ENCODE measurements at places on chromosomes 4 and X.

GRCh38 chr4:120871173-120871572 is 51.4 kb downstream of the PRDM5 start:
- DNase-seq = no peak

DNA sequence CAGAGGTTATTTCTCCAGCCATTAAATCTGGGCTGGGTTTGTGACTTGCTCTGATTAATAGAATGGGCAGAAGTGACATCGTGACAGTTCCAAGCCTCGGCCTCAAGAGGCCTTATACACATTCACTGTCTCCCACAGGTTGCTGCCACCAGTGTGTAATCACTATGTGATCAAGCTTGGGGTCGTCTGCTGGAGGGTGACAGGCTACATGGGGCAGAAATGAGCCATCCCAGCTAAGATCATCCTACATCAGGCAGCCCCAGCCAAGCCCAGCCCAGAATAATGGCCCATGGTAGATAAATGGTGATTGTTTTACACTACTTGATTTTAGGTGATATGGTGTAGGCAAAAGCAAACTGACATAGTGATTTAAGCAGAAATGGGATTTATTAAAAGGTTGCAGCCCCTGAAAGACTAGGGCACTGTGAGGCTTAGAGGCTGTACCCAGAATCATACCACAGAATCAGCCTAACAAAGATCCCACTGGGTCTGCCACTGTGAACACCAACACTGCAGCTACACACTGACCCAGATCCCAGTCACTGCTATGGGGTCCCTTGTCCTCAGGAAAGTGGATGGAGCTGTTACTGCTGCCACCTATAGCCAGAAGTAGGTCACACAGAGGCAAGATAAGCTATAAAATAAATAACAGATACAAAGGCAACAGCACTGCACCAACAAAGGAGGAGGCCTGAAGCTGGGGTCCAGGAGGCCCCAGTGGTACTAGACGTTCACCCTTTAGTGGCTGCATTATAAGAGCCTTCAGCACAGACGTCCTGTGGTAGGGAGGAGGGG is 159.6 kb upstream of the RBPJ start:
- DNase-seq = no peak

DNA sequence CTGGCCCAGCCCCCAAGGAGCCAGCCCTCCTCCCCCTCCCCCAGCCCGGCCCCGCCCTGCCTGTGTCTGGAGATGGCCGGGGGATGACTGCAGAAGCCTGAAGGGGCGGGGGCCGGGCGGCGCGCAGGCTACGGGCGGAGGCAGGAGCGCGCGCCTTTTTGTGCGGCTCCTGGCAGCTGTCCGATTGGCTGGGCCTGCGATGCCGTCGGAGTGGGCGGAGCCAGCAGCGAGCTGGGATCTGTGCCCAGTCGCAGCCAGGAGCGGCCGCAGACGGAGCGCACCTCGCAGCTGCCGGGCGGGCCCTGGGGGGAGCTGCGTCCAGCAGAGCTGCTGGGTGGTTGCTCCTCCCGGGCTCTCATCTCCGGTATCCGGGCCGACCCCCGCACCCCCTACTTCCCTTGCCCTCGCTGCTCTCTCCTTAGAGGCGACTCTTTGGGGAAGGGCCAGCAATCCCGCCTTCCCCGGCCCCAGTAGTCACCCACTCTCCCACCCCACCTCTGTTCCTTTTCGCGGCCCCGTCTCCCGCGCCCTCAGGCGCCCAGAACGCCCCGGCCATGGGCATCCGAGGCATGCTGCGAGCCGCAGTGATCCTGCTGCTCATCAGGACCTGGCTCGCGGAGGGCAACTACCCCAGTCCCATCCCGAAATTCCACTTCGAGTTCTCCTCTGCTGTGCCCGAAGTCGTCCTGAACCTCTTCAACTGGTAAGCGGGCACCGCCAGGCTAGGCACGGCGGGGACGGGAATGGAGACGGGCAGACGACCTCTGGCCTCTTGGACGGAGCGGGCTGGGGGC is at the start of gene GABRQ:
Gene GABRQ (plus strand): TSS at position 247 of the 794 bp plus-strand sequence. CDS start 308 bp downstream, at position 555.
- DNase-seq = no peak

DNA sequence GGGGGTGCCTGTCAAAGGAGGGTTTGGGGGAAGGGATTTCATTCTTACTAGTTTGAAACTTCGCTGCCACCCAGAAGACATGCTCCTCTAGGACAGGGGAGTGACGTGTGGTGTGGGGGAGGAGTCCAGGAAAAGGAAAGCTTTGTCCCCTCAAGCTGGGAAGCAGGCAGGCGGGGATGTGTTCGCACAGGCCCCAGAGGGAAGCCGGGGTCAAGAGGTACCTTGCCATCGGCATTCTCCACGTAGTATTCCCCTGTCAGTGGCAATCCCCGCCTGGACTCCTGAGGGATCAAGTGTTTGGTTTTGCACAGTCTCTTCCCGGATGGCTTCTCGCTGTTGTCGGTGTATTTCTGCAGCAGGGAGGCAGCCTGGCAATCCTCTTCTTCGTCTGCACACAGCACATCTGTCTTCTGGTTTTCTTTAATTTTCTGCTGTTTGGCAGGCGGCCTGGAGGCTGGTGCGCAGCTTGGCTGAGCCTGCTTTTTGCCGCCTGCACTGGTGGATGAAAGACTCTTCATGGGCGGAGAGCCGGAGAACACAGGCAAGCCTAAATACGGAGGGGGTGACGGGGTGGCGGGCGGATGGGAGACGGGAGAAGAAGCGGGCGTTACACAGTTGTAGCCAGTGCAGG is 35.1 kb downstream of the BCOR start:
- no peak for DNase-seq

DNA sequence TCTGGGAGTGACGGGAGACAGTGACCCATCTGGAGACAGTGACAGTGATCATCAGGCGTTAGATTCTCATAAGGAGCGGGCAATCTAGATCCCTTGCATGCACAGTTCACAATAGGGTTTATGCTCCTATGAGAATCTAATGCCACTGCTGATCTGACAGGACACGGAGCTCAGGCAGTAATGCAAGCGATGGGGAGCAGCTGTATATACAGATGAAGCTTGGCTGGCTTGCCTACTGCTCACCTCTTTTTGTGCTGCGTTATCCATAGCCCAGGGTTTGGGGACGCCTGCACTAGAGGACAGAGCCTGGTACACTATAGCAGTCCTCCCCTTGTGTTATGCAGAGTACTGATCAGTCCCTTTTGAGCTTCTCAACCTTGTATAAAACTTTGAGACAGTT is 23.5 kb downstream of the NFKB1 start:
- DNase-seq = no peak

DNA sequence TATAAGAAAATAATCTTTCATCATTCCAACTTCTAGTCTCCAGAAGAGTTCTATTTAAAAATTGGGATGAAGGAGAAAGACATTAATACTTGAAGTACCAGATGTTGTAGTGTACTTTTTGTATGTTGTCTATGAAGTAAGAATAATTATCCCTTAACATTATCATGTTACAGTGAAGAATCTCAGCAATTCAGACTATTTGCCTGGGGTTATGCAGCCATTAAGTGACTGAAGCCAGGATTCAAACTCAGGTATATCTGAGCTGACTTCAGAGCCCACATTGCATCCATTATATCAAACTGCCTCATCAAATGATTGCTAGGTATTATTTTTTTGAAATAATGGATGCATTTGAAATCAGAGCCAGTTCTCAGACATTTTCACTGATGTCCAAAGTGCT is 76.1 kb upstream of the FHDC1 start:
- DNase-seq = no peak

- DNase-seq = peak; percentile 32
Observed at GRCh38 chrX:141176586-141177451, at the start of gene LDOC1. Gene LDOC1 (minus strand): TSS chrX:141177129. CDS start chrX:141177021, 108 bp downstream.

GRCh38 chr4:129371926-129372325 is 276.0 kb downstream of the C4orf33 start:
- no peak for DNase-seq

DNA sequence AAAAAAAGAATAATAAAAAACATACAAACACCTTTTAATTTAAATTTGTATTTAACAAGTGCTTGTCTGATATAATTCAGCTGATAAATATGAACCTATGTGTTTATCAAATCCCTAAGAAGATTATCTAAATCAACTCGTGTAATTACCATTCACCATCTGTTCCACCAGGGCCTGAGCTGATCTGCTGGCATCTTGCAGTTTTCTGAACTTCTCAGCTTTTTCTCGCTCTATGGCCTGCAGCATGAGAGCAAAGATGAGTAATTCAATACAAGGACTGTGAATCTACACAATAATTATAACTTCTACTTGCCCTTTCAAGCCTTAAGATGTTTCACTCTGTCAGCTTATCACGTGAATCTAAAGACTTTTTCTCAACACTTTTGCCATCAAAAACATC is 709.7 kb downstream of the DMD start:
- DNase-seq = no peak

GRCh38 chrX:15903186-15903681 is 48.6 kb upstream of the AP1S2 start:
- no peak for DNase-seq

GRCh38 chr4:182418054-182418734 is 175.0 kb downstream of the TENM3 start:
- no peak for DNase-seq

DNA sequence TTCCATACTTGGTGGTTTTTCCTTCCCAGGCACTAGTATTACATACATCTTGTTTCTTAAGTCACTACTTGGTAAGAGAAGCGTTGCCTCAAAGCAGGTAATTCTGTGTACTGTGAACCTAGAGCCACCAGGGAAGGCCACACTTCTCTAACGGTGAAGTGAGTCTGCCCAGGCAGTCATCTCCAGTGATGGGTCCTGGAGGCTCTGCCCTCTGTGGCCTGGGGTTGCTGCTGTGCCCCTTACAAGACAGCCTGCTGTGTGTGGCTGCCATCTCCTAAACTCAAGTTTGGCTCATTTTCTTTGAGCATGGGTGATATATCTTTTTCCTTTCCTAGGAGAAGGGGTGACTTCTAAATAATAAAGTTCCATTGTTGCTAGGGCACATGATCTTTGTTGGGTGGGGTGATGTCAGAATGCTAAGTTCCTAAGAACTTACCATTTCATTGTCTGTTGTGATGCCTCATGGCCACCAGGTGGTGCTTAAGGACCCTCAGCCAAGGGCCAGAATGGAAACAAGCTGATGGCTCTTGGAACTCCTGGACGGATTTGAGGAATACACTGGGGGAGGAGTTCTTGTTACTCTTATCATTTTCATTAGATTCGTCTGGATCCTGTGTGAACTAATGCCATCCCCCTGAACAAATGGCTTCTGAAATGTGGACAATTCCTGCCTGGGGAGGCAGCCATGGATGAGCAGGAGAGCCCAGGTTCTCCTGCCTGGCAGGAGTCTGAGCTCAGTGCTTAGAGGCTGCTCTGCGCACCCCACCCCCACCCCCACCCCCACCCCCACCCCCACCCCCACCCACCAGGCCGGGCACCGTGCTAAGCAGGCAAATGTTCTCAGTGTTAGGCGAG is 41.1 kb upstream of the WDR1 start:
- no peak for DNase-seq

Measured in stimulated activated CD8-positive, alpha-beta memory T cell treated with anti-CD3 and anti-CD28 coated beads, Interleukin-4, amount 100 ng/mL, for 4 hours (primary cell).